ENCODE measurements at places on chromosomes 1 and 21.
A peak's percentile ranks its signal among the peaks of the same experiment; 100 is the strongest.

GRCh38 chr1:171226747-171227370 lies 21.4 kb upstream of the FMO1 start:
- peaks cover 7% of the 10 kb centered on the region for H3K27me3 ChIP-seq
- DNase-seq: no peak
- H3K4me1 ChIP-seq: no peaks in the 10 kb centered on the region
- H3K4me3 ChIP-seq: no peak overlapping the region

GRCh38 chr1:44884746-44885145 lies 41.7 kb upstream of the PTCH2 start:
- no peak overlapping the region for H3K27ac ChIP-seq
- H3K36me3 ChIP-seq: peaks cover 42% of the 10 kb centered on the region
- no peak for DNase-seq
- H3K27me3 ChIP-seq: no peaks in the 10 kb centered on the region

- no peaks in the 10 kb centered on the region for H3K36me3 ChIP-seq
- H3K4me3 ChIP-seq: peak overlapping the region; percentile 41
- no peak for DNase-seq
- no peaks in the 10 kb centered on the region for H3K27me3 ChIP-seq
- peak overlapping the region; percentile 83 for H3K27ac ChIP-seq
These were observed 16.5 kb upstream of the PARP1 start for GRCh38 chr1:226424221-226425003.

GRCh38 chr1:150464422-150464826 lies 22.8 kb upstream of the TARS2 start:
- H3K27ac ChIP-seq: no peak overlapping the region
- no peaks in the 10 kb centered on the region for H3K27me3 ChIP-seq
- peaks cover 4% of the 10 kb centered on the region for H3K4me1 ChIP-seq
- peak; percentile 63 for DNase-seq

- no peaks in the 10 kb centered on the region for H3K36me3 ChIP-seq
- peaks cover 6% of the 10 kb centered on the region for H3K27me3 ChIP-seq
- no peak overlapping the region for H3K27ac ChIP-seq
- no peak for DNase-seq
- H3K4me3 ChIP-seq: no peak overlapping the region
These were observed 22.1 kb upstream of the ZBTB21 start for GRCh38 chr21:42032266-42032665.

GRCh38 chr1:91171898-91172297 lies 150.1 kb upstream of the ZNF644 start:
- no peaks in the 10 kb centered on the region for H3K36me3 ChIP-seq
- no peak overlapping the region for H3K4me3 ChIP-seq
- DNase-seq: no peak
- no peaks in the 10 kb centered on the region for H3K4me1 ChIP-seq
- no peak overlapping the region for H3K27ac ChIP-seq

DNA sequence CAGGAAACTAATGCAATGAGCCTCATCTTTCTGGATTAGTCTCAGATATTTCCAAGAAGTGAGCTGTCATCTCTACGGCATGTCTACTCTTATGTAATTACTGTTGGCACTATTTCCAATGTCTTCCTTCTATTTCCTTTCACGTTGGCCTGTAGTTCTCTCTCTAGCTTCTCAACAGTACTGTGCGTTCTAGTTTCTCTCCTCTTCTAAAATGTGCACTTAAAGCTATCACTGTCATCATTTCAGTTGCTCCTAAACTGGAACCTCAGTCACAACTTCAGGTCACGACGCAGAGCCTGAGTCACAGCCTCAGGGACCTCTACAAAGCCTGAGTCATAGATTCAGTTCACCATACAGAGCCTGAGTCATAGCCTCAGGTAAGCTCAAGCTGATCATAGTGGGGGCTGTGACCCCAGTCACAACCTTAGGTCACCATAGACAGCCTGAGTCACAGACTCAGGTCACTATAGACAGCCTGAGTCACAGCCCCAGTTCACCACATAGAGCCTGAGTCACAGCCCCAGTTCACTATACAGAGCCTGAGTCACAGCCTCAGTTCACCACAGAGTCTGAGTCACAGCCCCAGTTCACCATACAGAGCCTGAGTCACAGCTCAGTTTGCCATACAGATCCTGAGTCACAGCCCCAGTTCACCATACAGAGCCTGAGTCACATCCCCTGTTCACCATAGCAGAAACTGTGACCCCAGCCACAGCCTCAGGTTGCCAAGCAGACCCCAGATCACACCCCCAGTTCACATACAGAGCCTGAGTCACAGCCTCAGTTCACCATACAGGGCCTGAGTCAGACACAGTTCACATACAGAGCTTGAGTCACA lies 13.0 kb downstream of the WNT9A start:
- peaks cover 4% of the 10 kb centered on the region for H3K4me1 ChIP-seq
- no peaks in the 10 kb centered on the region for H3K36me3 ChIP-seq
- H3K4me3 ChIP-seq: no peak overlapping the region
- no peak overlapping the region for H3K27ac ChIP-seq
- peaks cover 6% of the 10 kb centered on the region for H3K27me3 ChIP-seq
